ENCODE measurements at places on chromosomes 11 and 22.

GRCh38 chr11:134131628-134132244 lies 62.9 kb downstream of the JAM3 start:
- DNase-seq, result no peak

GRCh38 chr22:45202333-45203149 lies 38.2 kb downstream of the KIAA0930 start:
- no peak for DNase-seq

DNA sequence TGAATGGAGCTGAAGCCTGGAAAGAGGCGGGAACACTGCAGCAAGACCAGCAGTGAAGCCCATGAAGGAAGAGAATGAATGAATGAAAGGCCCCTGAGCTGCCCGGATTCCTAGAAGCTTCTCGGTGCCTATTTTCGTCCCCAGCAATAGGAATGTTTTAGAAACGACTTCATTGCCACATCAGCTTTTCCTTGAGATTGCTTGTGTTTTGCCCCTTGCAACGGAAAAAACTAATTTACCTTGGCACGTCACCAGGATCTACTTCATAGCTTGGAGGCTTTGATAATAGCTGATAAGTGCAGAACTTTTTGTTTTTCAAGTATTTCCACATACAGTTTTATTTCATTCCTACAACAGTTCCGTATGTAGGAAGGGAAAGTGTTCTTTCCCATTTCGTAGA lies 248.9 kb upstream of the NARS2 start:
- DNase-seq, result no peak

DNA sequence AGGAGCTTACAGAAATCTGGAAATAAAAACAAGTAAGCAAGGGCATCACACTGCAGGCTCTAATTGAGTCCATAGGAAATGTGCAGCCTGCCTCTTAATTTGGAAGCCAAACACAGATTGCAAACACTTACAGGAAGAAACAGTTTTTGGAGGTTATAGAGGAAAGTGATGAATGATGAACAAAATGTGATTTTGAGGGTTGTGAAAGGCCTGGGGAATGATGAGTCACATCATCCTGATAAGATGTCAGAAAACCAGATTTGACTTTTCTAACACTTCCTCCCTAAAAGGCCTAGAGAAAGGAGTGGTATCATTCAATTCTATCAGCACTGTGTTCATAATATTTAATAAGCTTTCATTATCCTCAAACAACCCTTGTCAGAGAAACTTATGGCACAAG lies 96.6 kb upstream of the POU2AF2 start:
- DNase-seq, result no peak

- DNase-seq, result peak; percentile 89
Observed at GRCh38 chr11:68257477-68258362, 14.1 kb downstream of the C11orf24 start.

- DNase-seq, result no peak
Observed at GRCh38 chr11:6443269-6444003, 2.6 kb upstream of the HPX start.

DNA sequence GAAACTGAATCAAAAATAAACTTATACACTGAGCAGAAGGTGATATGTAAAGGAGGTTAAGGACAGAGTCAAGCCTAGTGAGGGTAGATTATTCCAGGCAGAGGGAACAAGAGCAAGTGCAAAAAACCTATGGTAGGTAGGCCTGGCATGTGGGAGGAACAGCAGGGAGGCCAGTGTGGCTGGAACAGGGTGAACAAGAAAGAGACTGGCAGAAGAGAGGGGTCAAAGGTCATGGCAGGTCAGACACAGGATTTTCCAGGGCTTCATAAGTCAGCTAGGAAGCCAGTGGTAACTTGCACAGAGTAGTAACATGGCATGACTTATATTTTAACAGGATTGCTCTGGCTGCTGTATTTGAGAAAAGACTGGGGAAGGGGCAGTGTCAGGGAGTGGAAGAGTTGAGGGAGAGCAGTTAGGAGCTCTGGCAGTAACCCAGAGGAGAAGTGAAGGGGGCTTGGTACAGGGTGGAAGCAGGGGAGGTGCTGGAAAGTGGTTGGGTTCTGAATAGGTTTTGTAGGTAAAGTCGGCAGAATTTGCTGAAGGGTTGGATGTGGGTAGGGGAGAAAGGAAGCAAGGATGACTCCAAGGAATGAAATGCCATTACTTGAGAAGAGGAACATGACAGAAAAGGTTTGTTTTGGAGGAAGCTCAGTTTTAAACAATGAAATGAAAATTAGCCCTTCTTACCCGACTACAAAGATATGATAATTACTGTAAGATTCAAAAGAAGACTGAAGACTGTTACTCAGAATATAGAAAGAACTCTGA lies 86.2 kb downstream of the ZNRF3 start:
- DNase-seq, result no peak

DNA sequence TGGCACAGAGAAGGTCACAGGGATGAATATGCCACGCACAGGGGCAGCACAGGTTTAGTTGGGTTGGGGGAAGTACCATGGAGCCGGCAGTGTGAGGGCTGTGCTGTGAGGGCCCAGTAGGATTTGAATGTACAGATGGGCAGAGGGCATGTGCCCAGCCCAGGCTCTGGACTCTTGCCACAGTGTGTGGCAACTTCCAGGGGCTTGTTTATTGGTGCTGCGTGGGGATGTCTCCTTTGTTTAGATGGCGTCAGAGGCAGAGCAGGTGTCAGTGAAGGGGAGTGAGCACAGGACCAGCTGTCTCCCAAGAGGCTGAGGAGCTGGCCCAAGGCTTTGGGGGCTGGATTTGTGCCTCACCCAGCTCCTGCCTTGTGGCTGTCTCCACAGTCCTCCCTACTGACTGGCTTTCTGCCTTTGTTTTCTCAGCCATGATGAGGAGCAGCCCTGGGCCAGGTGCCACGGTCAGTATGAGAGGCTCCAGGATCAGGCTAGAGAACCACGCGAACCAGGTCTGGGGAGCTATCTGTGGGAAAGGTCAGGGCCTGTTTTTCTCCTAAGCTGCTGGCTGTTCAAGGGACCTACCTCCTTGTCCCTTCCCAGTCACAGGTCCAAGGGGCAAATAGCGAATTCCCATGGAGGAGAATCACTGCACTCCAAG lies 21.9 kb downstream of the SUN2 start:
- DNase-seq, result no peak

GRCh38 chr11:282171-282570 lies 4.0 kb downstream of the NLRP6 start:
- DNase-seq, result no peak

- DNase-seq, result no peak
Observed at GRCh38 chr11:12077535-12078280, 32.7 kb upstream of the MICAL2 start.

- DNase-seq, result no peak
Observed at GRCh38 chr11:120808616-120809050, 215.3 kb upstream of the TBCEL start.

GRCh38 chr22:23125512-23126103 lies 16.2 kb downstream of the RSPH14 start:
- DNase-seq, result no peak

DNA sequence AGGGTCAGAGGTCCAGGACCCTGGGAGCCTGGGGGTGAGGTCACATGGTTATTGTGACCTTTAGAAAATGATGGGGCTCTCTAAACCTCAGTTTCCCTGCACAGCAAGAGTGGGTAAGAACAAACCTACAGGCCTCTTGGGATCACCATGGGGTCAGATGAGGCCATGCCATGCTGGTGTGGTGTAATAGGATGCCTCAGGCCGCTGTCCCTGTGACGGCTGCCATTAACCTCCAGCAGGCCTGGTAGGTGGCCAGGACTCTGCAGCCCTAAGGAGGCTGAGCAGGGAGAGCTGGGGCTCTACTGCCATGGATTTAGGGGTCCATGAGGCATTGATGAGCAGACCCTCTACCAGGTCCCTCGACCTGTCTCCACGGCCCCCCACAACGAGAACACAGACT lies 265.5 kb downstream of the CTTN start:
- no peak for DNase-seq

- DNase-seq, result no peak
Observed at GRCh38 chr11:76321340-76321739, 59.6 kb downstream of the THAP12 start.

GRCh38 chr11:13091373-13091772 lies 82.3 kb downstream of the RASSF10 start:
- no peak for DNase-seq

GRCh38 chr22:43711681-43712080 lies 100.4 kb downstream of the EFCAB6 start:
- DNase-seq, result no peak

GRCh38 chr11:69862331-69862771 lies 43.1 kb upstream of the FGF3 start:
- no peak for DNase-seq

GRCh38 chr11:111176603-111177002 lies 68.9 kb upstream of the POU2AF2 start:
- no peak for DNase-seq

GRCh38 chr11:42823546-42823945 lies 488.2 kb upstream of the API5 start:
- DNase-seq, result no peak

- DNase-seq, result no peak
Observed at GRCh38 chr11:12757416-12757815, 83.2 kb downstream of the TEAD1 start.

DNA sequence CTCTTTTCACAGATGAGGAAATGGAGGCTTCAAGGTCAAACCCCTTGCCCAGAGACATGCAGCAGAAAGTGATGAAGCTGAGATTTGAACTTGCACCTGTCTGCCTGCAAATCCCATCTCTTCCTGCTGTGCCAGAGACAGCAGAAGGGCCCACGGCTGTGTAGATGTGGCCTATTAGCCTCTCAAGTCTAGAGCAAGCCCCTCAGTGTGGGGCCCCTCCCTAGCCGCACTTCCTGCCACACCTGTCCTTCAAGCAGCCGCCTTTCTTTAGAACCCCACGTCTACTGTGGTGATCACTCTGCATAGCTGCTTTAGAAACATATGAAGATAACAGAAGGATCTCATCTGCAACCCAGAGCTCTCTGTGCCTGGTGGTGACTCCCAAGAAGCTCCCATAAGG lies 41.2 kb upstream of the JAM3 start:
- DNase-seq, result no peak

DNA sequence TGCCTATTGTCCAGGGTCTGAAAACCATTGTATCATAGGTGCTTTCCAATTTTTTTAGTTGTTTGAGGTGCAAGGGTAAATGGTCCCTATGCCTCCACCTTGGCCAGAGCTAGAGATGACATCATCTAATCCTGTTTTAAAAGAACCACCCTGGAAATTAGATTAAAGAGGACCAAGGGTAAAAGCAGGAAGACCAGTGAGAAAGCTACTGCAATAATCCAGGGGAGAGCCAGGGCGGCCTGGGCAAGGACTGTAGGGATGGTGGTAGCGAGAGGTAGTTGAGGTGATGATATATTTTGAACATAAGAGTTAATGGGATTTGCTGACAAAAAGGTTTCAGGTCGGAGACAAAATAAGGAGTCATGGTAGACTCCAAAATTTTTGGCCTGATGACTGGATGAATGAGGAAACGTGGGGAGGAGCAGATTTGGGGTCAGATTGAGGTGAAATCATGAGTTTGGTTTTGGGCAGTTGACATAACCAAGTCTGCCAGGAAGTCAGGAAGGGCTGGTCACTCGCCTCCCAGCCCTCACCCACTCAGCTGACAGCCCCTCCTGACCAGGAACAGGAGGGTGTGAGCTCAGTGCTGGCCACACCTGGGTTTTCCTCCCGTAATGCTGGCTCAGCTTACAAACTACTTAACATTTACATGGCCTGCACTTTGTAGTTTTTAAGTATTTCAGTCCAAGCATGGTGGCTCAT lies 23.0 kb downstream of the SCN4B start:
- DNase-seq, result no peak

DNA sequence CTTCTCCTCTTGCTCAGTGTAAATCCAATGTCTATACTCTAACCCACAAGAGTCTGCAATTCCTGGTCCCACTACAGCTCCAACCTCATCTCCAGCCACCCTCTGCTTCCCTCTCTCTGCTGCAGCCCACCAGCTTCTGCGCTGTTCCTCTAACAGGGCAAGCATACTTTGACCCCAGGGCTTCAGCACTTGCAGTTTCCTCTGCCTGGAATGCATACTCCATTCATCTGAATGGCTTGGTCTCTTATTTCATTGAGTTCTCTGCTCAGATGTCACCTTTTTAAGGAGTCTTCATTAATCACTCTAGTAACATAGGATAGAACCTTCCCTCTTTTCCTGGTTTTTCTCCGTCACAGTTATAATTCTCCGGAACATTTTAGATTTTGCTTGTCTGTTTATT lies 141.6 kb downstream of the BUD13 start:
- no peak for DNase-seq

GRCh38 chr11:108895579-108896480 lies 231.0 kb downstream of the DDX10 start:
- DNase-seq, result no peak

DNA sequence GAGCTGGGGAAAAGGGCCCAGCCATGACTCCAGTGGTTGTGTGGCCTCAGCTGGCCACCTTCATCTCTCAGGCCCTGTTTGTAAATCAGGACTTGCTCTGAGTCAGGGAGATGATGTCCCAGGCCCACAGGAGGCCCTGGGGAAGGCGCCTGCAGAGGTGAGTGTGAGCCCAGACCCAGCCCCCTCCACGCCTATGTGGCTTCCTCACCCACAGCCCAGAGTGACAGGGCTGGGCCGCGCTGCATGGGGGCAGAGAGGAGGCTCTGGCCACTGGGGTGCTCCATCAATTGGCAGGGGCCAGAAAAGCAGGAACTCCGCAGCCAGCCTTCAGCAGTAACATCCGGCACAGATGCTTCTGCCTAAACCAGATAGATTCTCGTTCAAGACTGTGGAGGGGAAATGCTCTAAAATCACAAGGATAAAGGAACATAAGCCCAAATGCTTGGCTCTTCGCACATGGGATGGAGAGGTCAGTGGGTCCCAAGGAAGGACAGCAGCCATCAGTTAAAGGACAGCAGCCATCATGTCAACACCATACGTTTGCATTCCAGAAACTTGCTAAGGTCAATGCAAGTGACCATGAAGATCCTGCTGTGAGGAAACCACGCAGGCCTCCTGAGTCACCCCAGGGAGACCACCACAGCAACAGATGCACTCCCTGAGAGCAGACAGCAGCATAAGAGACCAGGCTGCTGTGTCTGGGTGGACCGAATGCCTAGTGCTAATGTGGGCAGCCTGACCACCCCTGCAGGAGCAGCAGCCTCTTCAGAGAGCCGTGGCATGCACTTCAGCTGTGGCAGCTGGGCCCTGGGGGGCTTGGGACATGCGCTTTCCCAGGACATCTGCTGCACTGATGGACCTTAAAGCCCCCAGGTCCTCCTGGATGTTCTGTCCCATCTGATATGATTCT lies 28.3 kb downstream of the OSBPL5 start:
- DNase-seq, result no peak

GRCh38 chr22:49262167-49262566 lies 565.5 kb downstream of the BRD1 start:
- no peak for DNase-seq

- no peak for DNase-seq
Observed at GRCh38 chr11:64090806-64091516, 55.2 kb downstream of the FLRT1 start.

DNA sequence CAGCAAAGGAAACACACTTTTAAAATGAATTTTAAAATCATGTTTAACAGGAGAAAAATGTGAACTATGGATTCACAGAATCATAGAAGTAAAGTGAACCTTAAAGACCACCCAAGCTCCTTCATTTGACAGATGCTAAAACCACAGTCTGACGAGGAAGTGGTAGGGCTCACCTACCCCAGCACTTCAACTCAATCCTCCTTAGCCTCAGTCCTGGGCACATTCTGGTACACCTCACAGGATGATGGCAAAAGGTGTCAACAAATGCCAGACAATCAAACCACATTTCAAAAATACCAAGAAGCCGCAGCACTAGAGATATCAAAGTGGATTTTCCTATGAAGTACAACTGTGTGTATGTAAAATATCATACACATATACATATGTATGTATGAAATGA lies 43.1 kb downstream of the PITPNB start:
- no peak for DNase-seq

- DNase-seq, result no peak
Observed at GRCh38 chr11:8867931-8868631, 42.9 kb upstream of the AKIP1 start.

Data from activated naive CD8-positive, alpha-beta T cell treated with anti-CD3 and anti-CD28 coated beads, Interleukin-2, amount 50 U/mL, for 16 hours (primary cell).